ENCODE measurements at places on chromosomes 12 and 14.

DNA sequence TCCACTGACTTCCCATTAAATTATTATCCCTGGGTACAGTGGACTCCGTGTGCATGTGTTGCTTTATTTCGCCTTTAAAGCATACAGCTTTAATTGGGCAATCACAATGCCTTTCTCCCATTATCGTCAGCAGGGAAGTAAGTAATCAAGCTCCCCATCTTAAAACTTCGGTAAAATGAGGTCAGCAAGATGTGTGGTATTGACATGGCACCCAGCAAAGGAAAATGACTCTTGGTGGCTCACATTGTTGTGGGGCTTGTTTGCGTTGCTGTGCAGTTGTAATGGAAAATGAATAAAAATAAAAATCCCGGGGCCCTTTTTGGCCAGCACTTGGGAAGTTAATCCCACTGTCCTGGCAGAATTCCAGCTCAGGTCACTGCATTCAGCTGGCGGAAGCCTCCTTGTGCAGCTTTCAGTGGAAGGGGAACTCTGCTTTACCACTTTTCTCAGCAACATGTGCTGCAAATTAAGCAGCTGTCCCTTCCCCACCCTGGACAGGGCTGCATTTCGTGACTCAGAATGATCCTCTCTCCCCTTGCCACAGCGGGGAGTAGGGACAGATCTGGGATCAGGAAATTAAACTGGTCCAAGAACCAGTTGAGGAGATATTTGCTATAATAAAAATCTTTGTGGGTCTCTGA, 13.9 kb upstream of the ATP2A2 start:
- no peak for DNase-seq

GRCh38 chr12:62839869-62840660, 94.9 kb downstream of the PPM1H start:
- DNase-seq = no peak

DNA sequence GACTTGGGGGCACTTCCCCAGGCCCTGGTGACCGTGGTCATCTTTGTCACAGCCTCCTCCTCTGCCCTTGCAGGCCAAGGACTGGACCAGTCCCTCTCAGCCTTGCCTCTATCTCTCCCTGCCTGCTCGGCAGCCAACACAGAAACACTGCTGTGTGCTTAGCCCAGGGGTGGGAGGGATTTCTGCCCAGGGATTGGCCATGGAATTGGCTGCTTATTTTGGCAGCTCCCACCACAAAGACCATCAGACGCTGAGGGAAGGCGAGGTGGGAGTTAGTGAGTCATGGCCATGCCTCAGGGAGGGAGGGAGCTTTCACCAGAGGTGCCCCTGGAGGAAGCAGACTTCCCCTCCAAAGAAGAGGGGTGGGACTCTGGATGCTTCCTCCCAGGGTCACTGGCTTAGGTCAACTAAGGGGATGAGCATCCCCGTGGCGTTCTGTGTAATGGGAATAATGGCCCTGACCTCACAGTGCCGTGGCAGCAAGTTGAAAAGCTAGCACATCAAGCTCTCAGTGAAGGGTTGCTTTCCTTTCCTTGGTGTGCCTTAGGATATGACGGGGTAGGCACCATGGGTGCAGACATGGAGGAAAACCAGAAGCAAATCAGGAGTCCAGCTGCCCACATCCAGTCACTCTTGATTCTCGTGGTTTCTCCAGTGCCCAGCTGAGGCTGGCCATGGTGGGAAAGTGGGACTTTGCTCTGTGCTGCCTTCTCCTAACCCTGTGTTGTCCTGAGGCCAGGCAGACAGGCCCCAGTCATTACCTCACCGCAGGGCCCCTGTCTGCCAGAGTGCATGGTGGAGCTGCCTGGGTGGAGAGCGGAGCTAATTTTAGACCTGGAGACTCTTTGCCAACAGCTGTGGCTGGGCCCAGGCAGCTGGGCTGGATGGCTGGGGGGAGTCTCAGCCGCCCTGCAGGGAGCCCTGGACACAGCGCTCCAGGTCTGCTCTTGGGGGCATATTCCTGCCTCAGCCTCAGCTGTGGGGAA, 21.4 kb downstream of the B4GALNT3 start:
- DNase-seq = no peak

DNA sequence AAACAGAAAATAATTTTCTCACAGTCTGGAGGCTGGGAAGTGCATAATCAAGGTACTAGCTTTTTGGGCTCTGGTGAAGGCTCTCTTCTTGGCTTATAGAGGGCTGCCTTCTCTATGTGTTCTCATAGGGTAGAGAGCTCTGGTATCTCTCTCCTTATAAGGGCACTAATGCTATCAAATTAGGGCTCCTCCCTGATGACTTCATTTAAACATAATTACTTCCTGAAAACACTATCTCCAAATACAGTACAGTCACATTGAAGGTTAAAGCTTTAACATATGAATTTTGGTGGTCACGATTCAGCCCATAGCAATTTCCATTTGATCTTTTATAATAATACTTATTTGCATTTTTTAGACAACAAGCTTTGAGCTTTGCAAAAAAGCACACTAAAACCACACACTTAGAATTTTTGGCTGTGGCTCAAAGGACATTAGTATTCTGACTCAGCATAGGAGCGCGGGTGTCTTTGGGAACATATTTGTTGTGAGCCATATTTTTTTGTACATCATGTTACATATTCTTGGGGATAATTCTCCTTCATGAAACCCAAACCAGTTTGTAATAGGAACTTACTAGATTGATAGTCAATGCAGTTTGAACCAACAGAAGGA, 808.1 kb upstream of the FBXO33 start:
- DNase-seq = no peak

DNA sequence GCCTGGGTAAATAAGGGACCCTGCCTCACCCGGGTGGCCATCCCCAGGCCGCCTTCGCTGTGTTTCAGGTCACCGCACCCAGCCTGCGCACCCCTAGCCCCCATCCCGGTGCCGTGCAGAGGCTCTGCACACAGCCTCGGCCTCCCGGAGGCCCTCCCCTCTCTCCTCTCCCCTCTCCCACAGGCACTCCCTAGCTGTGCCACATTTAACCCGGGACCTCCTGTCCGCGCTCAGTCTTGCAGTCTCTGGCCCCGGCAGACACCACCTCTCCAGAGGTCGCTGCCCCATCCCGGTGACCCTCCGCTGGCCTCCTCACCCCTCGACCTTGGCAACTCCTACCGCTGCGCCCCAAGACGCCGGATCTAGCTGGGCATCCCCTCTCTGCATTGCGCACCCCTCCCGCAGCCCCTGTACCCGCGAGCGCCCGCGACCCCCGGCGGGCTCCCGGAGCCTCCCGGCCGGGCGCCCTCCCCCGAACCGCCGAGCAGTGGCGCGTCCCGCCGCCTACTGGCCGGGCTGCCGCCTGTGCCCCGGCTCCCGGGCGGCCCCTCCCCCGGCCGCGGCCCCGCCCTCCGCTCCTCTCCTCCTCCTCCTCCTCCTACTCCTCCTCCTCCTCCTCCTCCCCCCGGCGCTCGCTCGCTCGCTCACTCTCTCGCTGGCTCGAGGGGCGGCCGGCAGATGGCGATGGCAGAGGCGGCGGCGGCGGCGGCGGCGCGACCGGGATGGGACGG, 120.7 kb downstream of the AACS start:
- DNase-seq = no peak

GRCh38 chr12:4320497-4320852, 538 bp upstream of the TIGAR start:
- DNase-seq = no peak

GRCh38 chr14:36852981-36853691, 191.5 kb downstream of the PAX9 start:
- DNase-seq = no peak

GRCh38 chr12:42737398-42737797, 147.9 kb upstream of the PRICKLE1 start:
- no peak for DNase-seq

DNA sequence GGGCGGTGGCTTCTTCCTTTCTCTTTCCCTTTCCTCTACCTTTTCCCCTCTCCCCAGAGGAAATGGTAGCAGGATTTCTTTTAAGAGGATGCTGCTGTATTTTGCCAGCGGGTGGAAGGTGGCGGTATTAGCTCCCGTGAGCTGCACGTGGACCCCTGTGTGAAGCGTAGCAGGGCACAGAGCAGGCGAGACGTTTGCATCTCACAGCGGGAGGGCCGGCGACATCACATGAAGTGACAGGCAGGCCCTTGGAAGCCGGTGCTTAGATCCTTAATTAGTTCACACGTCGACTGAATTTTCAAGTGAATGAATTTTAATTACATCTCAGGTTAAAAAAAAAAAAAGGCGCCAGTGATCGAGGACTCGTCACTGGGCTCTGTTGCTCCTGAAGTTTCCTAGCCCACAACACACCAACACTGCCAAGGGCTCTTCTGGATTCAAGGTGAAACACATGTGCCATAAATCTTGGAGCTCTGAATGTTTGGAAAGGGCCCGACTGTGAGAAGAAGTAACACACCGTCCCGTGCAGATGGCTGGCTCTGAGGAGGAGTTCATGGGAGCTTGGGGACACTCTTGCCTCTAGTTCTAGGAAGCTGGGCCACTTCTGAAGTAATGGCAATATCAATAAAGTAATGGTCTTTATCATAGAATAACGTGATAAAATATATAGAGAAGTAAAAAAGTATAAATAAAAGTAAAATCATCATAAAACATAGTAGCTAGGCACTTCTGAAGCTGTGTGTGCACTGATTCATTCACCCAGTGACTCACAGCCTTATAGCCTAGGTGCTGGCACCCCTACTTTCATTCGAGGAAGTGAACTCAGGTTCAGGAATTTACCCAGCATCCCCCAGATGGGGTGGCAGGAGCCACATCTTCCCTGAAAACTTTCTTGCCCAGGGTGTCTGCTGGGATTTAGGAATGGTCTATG, 75.3 kb downstream of the AACS start:
- DNase-seq = no peak

GRCh38 chr12:125412506-125412905, 347.3 kb downstream of the AACS start:
- DNase-seq = no peak

DNA sequence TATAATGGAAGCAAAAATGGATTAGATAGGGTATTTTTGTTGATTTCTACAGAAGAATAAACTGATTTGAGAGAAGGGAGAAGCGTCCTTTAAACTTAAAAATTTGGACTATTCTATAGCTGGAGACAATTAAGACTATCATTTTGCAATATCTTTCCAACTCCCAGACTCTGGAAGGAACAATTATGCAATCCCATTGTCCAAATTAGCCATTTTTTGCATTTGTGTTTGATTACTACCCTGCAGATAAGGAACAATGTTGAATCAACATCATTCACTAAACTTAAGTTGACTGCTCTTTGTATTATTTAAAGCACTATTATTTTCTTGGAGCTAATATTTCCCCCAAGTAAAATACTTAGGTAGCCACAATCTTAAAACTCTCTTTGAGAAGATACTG, 34.8 kb upstream of the SELPLG start:
- no peak for DNase-seq

GRCh38 chr12:72468505-72468904, 196.3 kb downstream of the TRHDE start:
- no peak for DNase-seq

DNA sequence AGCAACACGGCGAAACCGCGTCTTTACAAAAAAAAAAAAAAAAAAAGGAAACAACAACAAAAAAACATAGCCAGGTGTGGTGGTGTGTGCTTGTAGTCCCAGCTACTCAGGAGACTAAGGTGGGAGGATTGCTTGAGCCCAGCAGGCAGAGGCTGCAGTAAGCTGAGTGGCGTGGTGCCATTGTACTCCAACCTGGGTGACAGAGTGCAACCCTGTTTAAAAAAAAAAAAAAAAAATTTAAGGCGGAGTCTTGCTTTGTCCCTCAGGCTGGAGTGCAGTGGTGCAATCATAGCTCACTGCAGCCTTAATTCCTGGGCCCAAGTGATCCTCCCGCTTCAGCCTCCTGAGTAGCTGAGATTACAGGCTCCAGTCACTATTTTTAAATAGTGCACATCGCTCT, 18.2 kb upstream of the FIGNL2 start:
- no peak for DNase-seq

DNA sequence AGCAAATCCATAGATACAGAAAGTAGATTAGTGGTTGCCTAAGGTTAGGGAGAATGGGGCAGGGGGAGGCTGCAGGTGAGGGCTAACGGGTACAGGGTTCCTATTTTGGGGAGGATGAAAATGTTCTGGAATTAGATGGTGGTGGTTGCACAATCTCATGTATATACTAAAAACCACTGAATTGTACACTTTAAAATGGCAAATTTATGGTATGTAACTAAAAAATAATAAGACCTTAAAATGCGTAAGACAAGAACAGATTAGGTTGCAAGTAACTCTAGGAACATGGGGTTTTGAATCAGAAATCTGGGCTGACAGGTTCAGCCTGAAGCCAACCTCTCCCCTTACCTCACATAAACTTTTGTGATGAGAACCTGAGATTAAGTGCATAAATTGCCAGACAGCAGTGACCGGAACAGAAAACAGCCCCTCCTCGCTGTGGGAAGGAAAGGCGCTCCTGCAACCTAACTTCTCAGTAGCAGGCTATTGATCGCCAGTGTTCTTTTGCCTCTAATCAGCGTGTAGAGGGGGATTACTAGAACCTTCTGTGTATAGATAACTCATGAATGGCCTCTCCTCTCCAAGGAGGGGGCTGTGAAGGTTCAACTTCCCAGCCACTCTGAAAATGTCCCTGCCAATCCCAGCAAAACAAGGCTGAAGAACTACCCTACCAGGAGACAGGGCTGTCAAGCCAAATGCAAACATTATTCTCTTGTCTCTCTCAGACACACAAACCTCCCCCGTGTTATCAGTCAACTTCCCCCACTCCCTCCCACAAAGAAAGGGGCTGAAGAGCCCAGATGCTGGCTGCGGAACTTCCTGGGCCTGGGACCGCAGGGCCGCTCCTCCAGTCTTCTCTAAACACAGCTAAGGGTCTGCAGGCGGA, 1.9 kb downstream of the SSH1 start:
- no peak for DNase-seq

- DNase-seq = no peak
These were observed 166.9 kb upstream of the CCND2 start for GRCh38 chr12:4106621-4107020.

- no peak for DNase-seq
These were observed 131.3 kb downstream of the ITPR2 start for GRCh38 chr12:26701604-26702215.

DNA sequence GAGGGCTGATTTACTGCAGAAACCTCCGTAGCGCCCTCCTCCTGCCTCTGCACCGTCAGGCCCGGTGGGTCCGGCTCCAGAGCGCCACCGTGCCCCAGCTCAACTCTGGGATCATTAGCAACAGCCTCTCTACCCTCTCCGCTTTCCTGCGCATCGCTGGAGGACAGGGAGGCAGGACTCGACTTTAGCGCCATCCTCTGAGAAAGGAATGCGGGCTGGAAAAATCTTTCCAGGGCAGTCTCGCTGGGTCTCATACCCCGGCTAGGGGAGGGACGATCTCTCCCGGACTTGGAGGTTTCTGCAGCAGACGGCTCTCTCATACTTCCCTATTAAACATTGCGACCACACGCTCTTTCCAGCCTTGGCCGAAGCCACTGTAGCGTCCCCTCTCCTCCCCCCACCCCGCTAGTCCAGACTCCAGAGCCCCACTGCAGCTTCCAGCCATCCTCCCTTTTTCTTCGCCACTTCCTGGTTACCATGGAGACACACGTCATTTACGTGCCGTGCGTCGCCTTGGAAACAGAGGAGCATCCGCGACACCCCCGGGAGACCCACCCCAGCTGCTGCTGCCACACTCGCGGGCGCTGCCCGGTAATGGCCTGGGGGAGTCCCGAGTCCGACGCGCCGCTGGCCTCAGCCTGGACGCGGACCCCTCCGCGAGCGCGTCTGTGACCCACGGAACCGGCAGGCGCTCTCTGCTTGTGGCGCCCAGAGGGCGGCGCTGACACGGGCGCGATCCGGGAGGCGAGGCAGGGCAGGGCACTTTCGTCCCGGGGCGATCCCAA, at the start of gene CCDC184:
Gene CCDC184, plus strand, starts transcription at position 554 of the 785 bp plus-strand sequence. CDS start 479 bp downstream, outside the sequence.
- peak; percentile 67 for DNase-seq

Data from effector memory CD8-positive, alpha-beta T cell (primary cell).